T follicular helper cell (primary cell): ENCODE measurements at places on chromosomes 16 and 17.

DNA sequence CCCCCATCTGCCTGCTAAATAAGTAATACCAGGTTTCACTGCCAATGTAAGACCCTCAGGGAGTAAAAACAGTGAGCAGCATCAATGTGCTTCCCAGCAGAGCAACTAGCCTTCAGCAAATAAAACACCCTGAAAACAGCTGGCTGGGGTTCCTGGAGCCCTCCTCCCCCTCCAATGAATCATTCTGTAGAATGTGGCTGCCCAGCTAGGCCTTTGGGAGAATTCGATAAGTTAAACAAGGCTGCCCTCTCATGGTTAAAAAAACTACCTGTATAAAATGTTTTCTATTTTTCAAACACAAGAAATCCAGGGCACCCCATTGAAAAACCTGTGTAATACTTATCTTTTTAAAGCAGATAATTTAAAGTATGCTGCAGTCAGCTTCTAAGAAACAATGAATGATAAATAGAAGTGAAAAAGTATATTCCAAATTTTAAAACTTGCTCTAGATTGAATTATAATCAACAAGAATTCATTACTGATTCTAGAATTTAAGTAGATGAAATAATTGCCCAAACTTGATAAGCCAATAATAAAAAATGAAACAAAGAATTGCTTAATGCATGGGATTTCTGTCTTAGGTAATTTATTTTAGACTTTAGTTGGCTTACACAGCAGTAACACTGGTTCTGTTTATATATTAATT is 9.4 kb upstream of the TOM1L1 start:
- DNase-seq: no peak

DNA sequence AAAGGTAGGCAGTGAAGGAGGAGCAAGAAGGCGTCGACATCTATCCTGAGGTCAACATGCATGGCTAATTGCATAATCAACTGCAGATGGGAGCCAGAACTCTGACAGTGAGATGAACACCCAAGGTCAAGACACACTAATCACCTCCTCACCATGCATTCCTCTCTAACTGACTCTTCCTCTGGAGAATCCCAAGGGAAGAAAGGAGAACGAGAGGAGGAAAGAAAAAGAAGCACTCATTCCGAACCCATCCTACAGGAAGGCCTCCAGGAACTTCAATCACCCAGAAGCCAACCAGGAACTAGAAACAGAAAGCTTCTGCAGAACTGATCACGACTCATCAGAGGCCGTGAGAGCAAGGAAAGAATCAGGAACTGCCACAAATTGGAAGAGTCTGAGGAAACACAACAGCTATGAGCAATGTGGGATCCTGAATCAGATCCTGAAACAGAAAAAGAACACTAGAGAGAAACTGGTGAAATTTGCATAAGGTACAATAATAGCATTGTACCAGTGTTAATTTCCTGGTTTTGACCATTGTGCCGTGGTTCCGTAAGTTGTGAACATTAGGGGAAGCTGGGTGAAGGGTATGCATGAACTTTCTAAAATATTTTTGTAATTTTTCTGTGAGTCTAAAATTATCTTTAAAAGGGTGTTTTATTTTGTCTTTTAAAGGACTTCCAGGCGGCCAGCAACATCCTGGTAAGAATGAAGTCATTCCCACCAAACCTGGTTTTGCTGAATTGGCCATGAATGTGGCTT is 10.0 kb upstream of the BEAN1 start:
- DNase-seq: no peak

DNA sequence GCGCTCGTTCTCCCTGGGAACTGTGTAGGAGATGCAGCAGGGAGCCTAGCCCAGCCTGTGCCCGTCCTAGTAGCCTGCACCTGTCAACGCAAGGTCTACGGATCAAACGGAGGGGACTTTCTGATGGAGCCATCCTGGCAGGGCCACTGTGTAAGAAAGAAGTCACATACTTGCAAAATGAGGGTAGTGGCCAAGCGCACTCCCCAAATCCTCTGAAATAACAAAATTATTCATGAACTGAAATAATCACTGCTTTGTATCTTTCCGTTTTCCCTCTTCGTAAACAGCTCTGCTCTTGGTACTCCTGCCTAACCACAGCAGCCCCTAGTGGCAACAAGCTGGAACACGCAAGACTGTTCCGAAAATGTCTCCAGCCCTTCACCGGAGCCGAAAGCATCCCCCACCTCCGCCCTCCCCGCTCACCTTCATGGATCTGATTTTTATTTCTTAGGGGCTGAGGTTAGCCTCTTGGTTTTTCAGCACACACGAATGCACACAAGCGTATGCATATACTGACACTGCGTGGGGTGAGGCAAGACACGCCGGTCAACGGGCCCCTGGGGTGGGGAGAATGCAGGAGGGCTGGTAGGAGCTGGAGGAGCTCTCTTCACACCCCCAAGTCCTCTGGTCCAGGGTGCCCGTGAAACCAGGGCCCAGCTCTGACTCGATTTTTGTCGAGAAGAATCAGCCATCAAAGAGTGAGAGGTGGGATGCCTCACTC is 100.8 kb downstream of the ABCC12 start:
- no peak for DNase-seq

DNA sequence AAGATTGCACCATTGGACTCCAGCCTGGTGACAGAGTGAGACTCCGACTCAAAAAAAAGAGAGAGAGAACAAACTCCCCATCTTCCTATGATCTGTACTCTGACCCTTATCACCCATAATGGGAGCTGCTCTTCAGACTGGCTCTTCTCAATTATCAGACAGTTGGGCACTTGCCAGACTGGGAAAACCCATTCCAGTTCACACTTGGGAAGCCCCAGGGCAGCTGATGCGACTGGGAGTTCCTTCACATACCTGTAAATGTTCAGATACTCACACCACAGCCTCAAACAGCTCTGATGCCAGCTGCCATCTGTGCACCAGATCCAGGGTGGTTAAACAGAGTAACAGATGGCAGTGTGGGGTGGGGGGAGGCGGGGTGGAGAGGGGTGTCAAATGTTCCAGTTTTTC is 23.8 kb upstream of the TMEM101 start:
- no peak for DNase-seq

- no peak for DNase-seq
These were observed 49.3 kb downstream of the GRB7 start for GRCh38 chr17:39787041-39787440.

- no peak for DNase-seq
These were observed 111.2 kb downstream of the RBFOX1 start for GRCh38 chr16:7443648-7444365.

- no peak for DNase-seq
These were observed 48.7 kb downstream of the CCDC42 start for GRCh38 chr17:8695916-8696415.

GRCh38 chr16:27240948-27241531 is 27.5 kb downstream of the NSMCE1 start:
- no peak for DNase-seq

- DNase-seq: no peak
These were observed 20.2 kb downstream of the ENPP7 start for GRCh38 chr17:79750650-79751545.

GRCh38 chr17:52294301-52294700 is 135.8 kb upstream of the CA10 start:
- no peak for DNase-seq

DNA sequence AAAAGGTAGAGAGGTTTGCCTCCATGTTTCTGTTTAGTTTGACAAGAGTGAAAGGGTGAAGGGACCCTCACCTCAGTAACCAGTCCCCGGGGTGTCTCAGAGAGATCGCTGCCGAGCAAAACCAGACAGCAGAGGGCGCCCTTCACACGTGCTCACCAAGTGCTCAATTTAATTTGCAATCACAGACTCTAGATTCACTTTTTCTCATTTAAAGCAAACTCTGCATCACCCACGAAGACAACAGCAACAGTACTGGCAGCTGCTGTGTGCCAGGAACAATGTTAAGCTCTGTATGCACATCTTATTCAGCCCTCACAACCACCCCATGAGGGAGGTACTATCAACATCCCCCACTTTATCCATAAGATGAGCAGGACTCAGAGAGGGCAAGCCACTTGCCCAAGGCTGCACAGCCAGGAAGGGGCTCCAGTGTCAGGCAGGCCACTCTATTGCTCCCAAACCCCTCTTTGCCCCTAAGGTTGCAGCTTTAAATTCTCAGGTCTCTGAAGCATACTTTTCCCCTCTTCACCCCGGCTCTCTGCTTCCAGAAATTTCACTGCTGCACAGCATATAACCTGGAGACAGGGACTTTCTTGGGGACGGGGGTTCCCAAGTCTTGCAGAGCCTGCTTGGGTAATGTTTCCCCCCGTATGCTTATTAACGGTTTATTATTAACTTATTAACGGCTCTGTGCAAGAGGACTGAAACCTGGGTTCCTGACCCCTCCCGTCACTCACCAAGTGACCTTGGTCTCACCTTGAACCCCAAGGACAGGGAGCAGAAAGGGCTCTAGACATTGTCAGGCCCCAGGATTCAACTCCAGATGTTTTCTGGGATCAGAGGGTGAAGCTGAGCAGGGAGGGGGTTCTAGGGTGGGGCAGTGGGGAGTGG is 70.9 kb downstream of the CNGB1 start:
- peak; percentile 62 for DNase-seq

GRCh38 chr17:27989046-27989445 is 53.4 kb upstream of the NLK start:
- DNase-seq: no peak

GRCh38 chr17:74024871-74025531 is 178.5 kb upstream of the RPL38 start:
- DNase-seq: no peak
